ENCODE measurements at places on chromosomes 6 and 20. TPM values are rescaled to one million over a fixed set of nuclear protein-coding genes. Genes with fewer than 3 reads are reported as not detected.

Gene SLC13A3
- 0.63 TPM for total RNA-seq

Gene FNDC11
- 0.50 TPM for total RNA-seq

Gene TMEM244
- not detected for total RNA-seq

Gene MEI4
- 0.39 TPM for total RNA-seq

Gene RSPH4A
- not detected for total RNA-seq

Gene GLP1R
- not detected for total RNA-seq

Gene PROKR2
- not detected for total RNA-seq

Gene HEY2
- total RNA-seq: 2.2 TPM

Gene ARID1B
- 82.6 TPM for total RNA-seq

Gene ME1
- total RNA-seq: 25.7 TPM

GRCh38 chr6:135196739-135197510, 15.8 kb downstream of the MYB start:
- DNase-seq: no peak
- H3K27me3 ChIP-seq: no peaks in the 10 kb centered on the region
- no peak overlapping the region for H3K27ac ChIP-seq
- H3K36me3 ChIP-seq: no peaks in the 10 kb centered on the region
- no peak overlapping the region for H3K4me3 ChIP-seq

- H3K4me3 ChIP-seq: no peak overlapping the region
- H3K36me3 ChIP-seq: no peaks in the 10 kb centered on the region
- H3K27ac ChIP-seq: no peak overlapping the region
- no peak for DNase-seq
- no peaks in the 10 kb centered on the region for H3K27me3 ChIP-seq
Observed at GRCh38 chr6:19377722-19378121, 459.4 kb upstream of the ID4 start.

- no peak overlapping the region for H3K27ac ChIP-seq
- peaks cover 42% of the 10 kb centered on the region for H3K36me3 ChIP-seq
- H3K4me1 ChIP-seq: peaks cover 14% of the 10 kb centered on the region
- no peaks in the 10 kb centered on the region for H3K27me3 ChIP-seq
- H3K4me3 ChIP-seq: no peak overlapping the region
Observed at GRCh38 chr20:49818816-49819215, 6.2 kb downstream of the SLC9A8 start.

- no peaks in the 10 kb centered on the region for H3K27me3 ChIP-seq
- no peaks in the 10 kb centered on the region for H3K36me3 ChIP-seq
- no peak overlapping the region for H3K27ac ChIP-seq
- no peak overlapping the region for H3K4me3 ChIP-seq
- H3K4me1 ChIP-seq: peaks cover 23% of the 10 kb centered on the region
- no peak for DNase-seq
Observed at GRCh38 chr6:15421945-15422733, 176.3 kb downstream of the JARID2 start.

DNA sequence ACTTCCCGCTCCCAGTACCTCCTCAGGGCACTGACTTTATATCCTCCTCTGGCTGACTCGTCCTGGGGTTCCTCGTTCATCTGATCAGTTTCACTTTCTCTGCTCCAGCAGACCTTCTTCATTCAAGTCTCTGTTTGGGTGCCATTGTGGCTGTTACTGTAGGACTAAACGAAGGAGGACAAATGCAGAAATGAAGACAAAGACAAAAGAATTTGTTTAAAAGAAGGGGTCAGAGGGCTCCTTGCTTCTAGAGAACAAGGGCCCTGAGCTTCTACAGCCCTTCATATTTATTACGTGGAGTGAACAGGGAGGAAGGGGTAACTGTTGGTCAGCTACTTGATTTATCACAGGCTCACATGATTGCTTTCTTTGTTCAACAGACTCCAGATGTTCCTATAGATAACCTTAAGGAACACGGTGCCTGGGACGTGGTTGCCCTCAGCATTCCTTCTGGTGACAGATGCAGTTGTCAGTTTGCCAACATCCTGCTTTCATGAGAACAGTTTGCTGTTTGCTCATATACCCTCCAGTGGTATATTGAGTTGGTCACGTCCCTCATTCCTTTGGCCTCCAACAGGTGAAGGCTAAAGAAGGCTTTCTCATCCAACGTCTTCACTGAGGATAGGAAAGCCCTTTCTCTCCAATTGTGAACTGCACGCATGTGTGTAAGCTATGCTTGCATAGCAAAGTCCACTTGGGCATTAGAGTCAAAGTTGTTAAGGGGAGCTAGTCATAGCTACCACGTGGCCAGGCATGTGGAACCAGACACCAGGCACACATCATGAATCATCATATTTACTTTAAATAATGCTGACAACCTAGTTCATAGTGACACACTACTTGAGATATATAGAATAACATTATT, 69.1 kb upstream of the BTN3A2 start:
- no peak overlapping the region for H3K27ac ChIP-seq
- DNase-seq: no peak
- peaks cover 3% of the 10 kb centered on the region for H3K27me3 ChIP-seq
- no peaks in the 10 kb centered on the region for H3K4me1 ChIP-seq
- no peaks in the 10 kb centered on the region for H3K36me3 ChIP-seq

- H3K4me3 ChIP-seq: no peak overlapping the region
- peaks cover 28% of the 10 kb centered on the region for H3K27me3 ChIP-seq
- peaks cover 11% of the 10 kb centered on the region for H3K4me1 ChIP-seq
- no peaks in the 10 kb centered on the region for H3K36me3 ChIP-seq
- H3K27ac ChIP-seq: no peak overlapping the region
Observed at GRCh38 chr20:711576-711975, 36.0 kb upstream of the SCRT2 start.

GRCh38 chr6:112259337-112259675, 4.9 kb upstream of the LAMA4 start:
- DNase-seq: no peak
- H3K36me3 ChIP-seq: no peaks in the 10 kb centered on the region
- H3K27me3 ChIP-seq: no peaks in the 10 kb centered on the region
- H3K27ac ChIP-seq: no peak overlapping the region
- H3K4me1 ChIP-seq: peaks cover 13% of the 10 kb centered on the region

DNA sequence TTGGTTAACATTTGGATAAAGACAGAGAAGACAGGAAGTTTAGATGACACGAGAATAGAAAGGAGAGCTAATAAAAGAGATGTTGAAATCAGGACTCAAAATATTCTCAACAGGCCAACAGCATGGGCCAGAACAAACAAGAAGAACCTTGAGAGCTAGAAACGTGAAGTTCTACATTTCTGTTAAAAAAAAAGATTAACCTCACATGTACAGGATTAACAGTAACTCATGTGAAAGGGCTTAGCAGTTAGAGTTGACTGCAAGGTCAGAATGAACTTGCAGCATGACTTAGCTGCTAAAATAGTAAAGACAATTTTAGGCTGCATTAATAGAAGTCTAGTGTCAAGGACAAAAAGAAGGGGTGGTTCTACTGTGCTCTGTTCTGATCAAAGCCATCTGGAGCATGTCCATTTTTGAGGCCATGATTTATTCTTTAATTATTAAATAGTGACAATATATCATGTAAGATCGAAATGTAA, 331.1 kb upstream of the HSF2 start:
- peaks cover 9% of the 10 kb centered on the region for H3K4me1 ChIP-seq
- H3K27me3 ChIP-seq: no peaks in the 10 kb centered on the region
- DNase-seq: no peak
- no peak overlapping the region for H3K4me3 ChIP-seq
- no peaks in the 10 kb centered on the region for H3K36me3 ChIP-seq

DNA sequence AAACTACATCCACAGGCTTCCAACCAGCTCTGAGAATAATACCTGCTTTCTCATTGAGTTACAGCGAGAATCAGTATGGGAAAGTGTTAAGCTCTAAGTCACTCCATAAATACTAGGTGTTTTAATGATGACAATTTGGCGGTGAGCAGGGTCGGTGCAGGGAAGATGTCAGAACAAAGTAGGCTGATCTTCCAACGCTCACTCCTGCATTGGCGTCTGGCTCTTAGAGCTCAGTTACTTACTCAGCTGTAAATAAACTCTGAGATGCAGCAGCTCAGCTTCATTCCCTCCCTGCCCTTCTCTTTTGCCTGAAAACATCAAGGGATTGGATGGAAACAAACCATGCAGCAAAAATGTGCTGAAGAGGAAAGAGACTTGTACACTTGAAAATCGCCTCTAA, 102.5 kb upstream of the SPACA1 start:
- H3K27ac ChIP-seq: no peak overlapping the region
- no peaks in the 10 kb centered on the region for H3K27me3 ChIP-seq
- DNase-seq: peak; percentile 86
- no peak overlapping the region for H3K4me3 ChIP-seq
- H3K4me1 ChIP-seq: peaks cover 5% of the 10 kb centered on the region

DNA sequence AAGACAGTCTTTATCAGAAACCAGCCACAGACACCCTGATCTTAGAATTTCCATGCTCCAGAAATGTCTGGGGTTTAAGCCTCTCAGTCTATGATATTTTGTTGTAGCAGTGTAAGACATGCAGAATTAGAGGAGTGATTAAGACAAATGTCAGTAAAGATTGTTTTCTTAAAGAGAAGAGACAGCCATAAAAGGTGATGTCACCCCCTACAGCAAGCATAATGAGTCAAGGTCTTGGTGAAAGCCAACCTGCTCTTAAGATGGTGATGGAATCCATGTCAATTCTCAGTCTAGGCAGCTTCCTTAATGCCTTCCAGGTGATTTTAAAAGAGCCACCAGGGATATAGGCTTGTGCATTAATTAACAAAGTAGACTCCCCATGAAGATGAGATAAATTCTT, 849.9 kb upstream of the EPHA7 start:
- H3K27ac ChIP-seq: no peak overlapping the region
- no peaks in the 10 kb centered on the region for H3K27me3 ChIP-seq
- no peak overlapping the region for H3K4me3 ChIP-seq
- no peaks in the 10 kb centered on the region for H3K36me3 ChIP-seq
- DNase-seq: no peak

- H3K4me3 ChIP-seq: peak overlapping the region; percentile 65
- peaks cover 34% of the 10 kb centered on the region for H3K4me1 ChIP-seq
- no peaks in the 10 kb centered on the region for H3K27me3 ChIP-seq
- no peak for DNase-seq
- no peaks in the 10 kb centered on the region for H3K36me3 ChIP-seq
Observed at GRCh38 chr6:56851541-56852259, 103.2 kb upstream of the BEND6 start.

DNA sequence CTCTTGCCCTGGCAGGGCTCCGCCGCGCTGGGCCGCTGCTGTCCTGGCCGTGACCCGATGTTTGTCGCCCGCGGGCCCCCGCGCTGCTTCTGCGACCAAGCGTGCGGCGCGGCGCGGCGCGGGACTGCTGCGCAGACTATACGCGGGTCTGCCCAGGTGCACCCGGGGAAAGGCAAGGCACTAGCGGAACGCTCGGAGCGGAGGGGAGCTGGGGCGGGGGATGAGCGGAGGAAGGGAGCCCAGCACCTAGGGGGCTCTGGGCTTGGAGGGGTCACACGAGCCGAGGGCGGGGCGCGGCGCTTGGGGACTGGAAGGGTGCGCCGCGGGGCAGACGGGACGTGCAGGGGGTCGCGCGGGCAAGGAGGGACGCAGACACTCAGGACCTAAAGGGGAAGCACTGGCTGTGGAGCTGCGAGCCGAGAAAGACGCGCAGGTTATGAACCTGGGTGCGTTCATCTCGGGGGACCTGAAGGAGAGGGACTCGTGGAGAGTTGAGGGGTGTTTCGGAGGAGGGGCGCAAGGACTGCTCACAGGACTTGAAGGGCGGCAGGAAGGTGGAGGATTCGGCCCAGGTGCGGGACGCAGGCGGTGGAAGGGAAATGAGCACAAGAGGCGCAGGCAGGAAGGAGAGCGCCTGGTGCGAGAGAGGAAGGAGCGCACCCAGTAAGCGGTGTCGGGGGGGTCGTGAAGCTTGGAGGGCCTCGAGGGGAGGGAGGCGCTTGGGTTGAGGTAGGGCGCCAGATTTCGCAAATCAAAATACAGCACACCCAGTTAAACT, 40.8 kb upstream of the ZNFX1 start:
- H3K4me1 ChIP-seq: peaks cover 24% of the 10 kb centered on the region
- peaks cover 31% of the 10 kb centered on the region for H3K27me3 ChIP-seq
- no peak for DNase-seq
- H3K4me3 ChIP-seq: peak overlapping the region; percentile 43
- H3K36me3 ChIP-seq: no peaks in the 10 kb centered on the region
- no peak overlapping the region for H3K27ac ChIP-seq

DNA sequence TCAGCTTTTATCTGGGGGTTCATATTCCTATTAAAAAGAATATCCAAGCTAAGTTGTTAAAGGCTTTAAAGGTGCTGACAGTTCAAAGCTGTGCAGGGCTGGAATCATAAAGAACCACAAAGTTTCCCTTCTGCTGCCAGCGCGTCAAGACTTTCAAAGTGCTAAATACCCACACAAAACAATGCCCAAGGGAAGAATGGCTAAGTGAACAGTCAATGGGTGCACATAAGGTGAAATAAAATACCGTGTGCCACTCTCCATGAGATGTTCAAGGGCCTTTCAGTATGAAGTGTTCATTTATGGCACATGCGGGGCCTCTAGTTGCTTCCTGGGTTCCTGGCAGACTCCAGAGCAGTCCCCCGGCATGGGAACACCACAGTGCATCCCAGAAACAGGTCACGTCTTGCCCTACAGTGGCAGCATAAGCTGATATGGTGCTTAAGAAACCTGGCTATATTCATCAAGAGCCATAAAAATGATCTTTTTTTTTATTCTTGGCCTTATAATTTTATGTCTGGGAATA, 14.1 kb downstream of the TXNDC5 start:
- peaks cover 91% of the 10 kb centered on the region for H3K36me3 ChIP-seq
- H3K4me1 ChIP-seq: no peaks in the 10 kb centered on the region
- DNase-seq: no peak
- H3K4me3 ChIP-seq: no peak overlapping the region
- H3K27ac ChIP-seq: no peak overlapping the region
- H3K27me3 ChIP-seq: no peaks in the 10 kb centered on the region

DNA sequence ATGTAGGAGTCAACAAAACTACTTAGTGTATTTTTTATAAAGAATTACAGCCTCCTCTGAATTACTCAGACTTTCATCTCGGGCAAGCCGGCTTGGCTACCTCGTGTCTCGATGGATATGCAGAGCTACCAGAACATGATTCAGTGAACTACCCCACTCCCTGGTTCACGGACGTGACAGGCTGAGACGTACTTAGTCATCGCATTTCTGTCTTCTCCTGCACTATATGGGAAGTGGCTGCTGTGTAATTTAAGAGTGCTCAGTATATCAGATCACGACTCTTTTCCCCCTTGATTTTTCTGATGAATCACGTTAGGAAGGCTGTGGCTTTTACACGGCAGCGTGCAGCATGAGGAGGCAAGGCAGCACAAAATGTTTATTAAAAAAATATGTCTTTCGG, 302.7 kb upstream of the ZFP64 start:
- DNase-seq: no peak
- no peaks in the 10 kb centered on the region for H3K4me1 ChIP-seq
- H3K27me3 ChIP-seq: no peaks in the 10 kb centered on the region
- H3K27ac ChIP-seq: no peak overlapping the region

GRCh38 chr6:37774028-37774680, 45.4 kb upstream of the ZFAND3 start:
- H3K36me3 ChIP-seq: no peaks in the 10 kb centered on the region
- H3K4me3 ChIP-seq: no peak overlapping the region
- no peaks in the 10 kb centered on the region for H3K27me3 ChIP-seq
- no peak overlapping the region for H3K27ac ChIP-seq

GRCh38 chr6:153170511-153170910, 39.4 kb upstream of the RGS17 start:
- no peaks in the 10 kb centered on the region for H3K4me1 ChIP-seq
- H3K27ac ChIP-seq: no peak overlapping the region
- no peak for DNase-seq
- no peak overlapping the region for H3K4me3 ChIP-seq

- peaks cover 9% of the 10 kb centered on the region for H3K36me3 ChIP-seq
- no peak for DNase-seq
- peak overlapping the region; percentile 83 for H3K4me3 ChIP-seq
- H3K27ac ChIP-seq: no peak overlapping the region
Observed at GRCh38 chr20:57352305-57352704, 1.2 kb downstream of the RAE1 start.

GRCh38 chr6:153047386-153047785, 44.9 kb upstream of the MTRF1L start:
- H3K27ac ChIP-seq: no peak overlapping the region
- H3K4me3 ChIP-seq: no peak overlapping the region
- H3K27me3 ChIP-seq: no peaks in the 10 kb centered on the region
- H3K4me1 ChIP-seq: no peaks in the 10 kb centered on the region

All from esophagus muscularis mucosa (tissue), 4 donors.